Activated CD8-positive, alpha-beta memory T cell treated with anti-CD3 and anti-CD28 coated beads, Interleukin-2, amount 50 U/mL, for 48 hours (primary cell): ENCODE measurements at places on chromosomes 12 and 14.

- DNase-seq, result no peak
These were observed 180.3 kb downstream of the ADGRD1 start for GRCh38 chr12:131133994-131134393.

- DNase-seq, result peak; percentile 59
These were observed 53.7 kb downstream of the APAF1 start for GRCh38 chr12:98698603-98699463.

GRCh38 chr14:51959928-51960327 is 29.4 kb upstream of the RTRAF start:
- DNase-seq, result no peak

DNA sequence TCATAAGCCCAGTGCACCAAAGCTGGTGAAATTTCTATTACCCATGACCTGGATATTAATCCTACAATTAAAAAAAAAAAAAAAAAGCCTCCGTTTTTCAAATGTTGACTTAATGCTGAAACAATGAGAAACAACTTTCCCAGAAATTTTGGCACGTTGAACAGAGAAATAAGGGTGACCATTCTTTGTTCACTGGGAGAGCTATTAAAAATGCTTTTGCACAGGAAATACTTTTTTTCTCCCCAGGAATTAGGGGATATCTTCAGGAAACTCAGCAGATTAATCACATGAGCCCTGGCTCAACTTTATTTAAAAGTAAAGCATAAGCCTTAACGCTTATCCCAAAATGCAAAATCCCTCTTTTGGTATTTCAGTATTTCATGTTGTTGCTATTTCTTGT is 54.8 kb upstream of the FLRT2 start:
- no peak for DNase-seq
